ENCODE measurements at places on chromosomes 3 and 15. TPM values are rescaled to one million over a fixed set of nuclear protein-coding genes. Genes with fewer than 3 reads are reported as not detected.

DNA sequence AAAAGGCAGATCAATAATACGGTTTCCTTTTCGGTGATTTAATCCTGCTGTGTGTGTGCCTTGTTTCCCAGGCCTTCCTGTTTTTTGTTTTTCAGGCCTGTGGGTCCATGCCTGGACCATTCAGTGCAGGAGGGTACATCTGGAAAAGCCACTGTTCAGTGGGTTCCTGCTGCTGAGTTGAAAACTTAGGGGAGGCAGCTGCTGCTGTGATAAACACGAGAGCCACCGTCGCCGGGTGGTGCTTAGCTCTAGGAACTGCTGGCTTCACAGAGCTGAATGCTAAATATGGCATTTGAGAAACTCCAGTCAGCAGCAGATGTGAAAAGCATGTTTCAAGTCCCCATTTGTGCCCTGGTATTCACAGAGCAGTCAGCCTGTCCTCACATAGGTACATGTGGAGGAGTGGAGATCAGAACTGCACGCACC, 44.0 kb downstream of the SYNM start:
- H3K4me3 ChIP-seq: no peak overlapping the region
- DNase-seq: no peak
- H3K27ac ChIP-seq: no peak overlapping the region
- peaks cover 13% of the 10 kb centered on the region for H3K36me3 ChIP-seq

- no peak for DNase-seq
- peaks cover 5% of the 10 kb centered on the region for H3K27me3 ChIP-seq
- peaks cover 5% of the 10 kb centered on the region for H3K4me1 ChIP-seq
- H3K36me3 ChIP-seq: peaks cover 3% of the 10 kb centered on the region
- no peak overlapping the region for H3K4me3 ChIP-seq
- peak overlapping the region; percentile 14 for H3K27ac ChIP-seq
Measured at GRCh38 chr3:195705081-195705991, 15.4 kb upstream of the MUC20 start.

DNA sequence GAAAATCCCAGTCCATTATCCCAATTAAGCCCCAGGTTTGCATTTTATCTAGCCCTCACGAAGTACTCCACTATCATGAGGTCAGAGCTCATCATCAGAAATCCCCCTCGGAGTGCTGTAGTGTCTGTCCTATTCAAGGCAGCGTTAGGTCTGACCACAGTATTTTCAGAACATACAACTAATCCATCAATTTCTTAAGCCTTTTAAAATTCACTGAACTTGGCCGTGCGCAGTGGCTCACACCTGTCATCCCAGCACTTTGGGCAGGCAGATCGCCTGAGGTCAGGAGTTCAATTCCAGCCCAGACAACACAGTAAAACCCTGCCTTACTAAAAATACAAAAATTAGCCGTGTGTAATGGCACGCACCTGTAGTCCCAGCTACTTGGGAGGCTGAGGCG, 11.9 kb downstream of the VGLL4 start:
- no peak overlapping the region for H3K4me3 ChIP-seq
- H3K36me3 ChIP-seq: peaks cover 11% of the 10 kb centered on the region
- H3K27me3 ChIP-seq: no peaks in the 10 kb centered on the region
- H3K27ac ChIP-seq: no peak overlapping the region
- no peak for DNase-seq

GRCh38 chr15:66601521-66601920, 35.7 kb upstream of the LCTL start:
- DNase-seq: no peak
- H3K36me3 ChIP-seq: no peaks in the 10 kb centered on the region
- H3K4me1 ChIP-seq: no peaks in the 10 kb centered on the region
- peaks cover 25% of the 10 kb centered on the region for H3K27me3 ChIP-seq

GOLGA6L4 gene
- 11.7 TPM for total RNA-seq

SLC2A2 gene
- total RNA-seq: 1.5 TPM
